ENCODE measurements at places on chromosomes 13 and 19.

- DNase-seq, result no peak
These were observed 573.8 kb upstream of the MIR17HG start for GRCh38 chr13:90773681-90774080.

- DNase-seq, result peak; percentile 71
These were observed at the start of gene DHDH for GRCh38 chr19:48933382-48933932. TSS of gene DHDH (plus strand) at chr19:48933699. CDS start at chr19:48933722, 23 bp downstream.

- no peak for DNase-seq
These were observed 310.2 kb downstream of the ZNF536 start for GRCh38 chr19:30682146-30682998.

- no peak for DNase-seq
These were observed 33.7 kb upstream of the OLFM4 start for GRCh38 chr13:52994865-52995264.

DNA sequence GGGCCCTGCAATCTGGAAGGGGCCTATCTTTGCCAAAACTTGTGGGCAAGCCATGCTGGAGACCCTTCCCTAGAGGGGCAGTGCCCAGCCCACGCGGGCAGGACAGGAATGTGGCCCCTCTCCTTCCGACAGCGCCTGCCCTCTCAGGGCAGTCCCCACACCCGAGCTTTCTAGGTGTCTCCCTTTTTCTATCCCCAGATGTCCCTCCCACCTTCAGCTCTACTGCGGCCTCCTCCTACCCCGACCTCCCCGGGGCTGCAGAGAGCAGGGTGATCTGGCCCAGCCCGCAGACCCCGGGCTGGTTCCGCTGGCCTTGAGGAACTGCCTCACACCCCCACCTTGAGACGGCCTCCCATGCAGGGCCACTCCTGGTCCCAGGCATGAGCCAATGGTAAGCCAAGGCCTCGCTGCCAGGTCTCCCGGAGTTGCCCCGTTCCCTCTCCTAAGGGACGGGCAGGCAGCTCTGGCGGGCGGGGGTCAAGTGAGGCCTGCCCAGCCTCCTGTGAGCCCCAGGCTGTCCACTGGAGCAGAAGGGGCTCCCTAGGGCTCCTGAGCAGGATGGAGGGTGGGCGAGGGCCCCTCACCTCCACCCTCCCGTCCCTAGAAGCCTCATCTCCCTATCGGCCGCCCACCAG is 39.7 kb downstream of the KLF2 start:
- DNase-seq, result no peak

DNA sequence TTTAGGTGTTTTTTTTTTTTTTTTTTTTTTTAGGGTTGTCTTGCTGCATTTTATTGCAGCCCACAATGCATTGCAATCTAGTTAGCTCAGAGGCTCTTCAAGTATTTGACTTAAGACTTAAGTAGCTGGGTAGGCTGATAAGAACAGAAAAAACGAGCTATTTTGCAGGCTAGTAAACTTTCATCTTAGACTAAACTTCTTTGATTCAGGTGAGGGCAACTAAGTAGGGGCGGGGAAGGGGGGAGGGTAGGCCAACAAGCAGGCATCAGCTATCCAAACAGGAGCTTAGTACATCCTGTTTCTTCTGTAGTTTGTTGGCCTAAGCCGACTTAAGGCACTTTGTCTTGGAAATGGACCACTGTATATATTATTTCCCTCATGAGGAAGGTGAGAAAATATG is 4.9 kb upstream of the TDRD3 start:
- DNase-seq, result no peak

DNA sequence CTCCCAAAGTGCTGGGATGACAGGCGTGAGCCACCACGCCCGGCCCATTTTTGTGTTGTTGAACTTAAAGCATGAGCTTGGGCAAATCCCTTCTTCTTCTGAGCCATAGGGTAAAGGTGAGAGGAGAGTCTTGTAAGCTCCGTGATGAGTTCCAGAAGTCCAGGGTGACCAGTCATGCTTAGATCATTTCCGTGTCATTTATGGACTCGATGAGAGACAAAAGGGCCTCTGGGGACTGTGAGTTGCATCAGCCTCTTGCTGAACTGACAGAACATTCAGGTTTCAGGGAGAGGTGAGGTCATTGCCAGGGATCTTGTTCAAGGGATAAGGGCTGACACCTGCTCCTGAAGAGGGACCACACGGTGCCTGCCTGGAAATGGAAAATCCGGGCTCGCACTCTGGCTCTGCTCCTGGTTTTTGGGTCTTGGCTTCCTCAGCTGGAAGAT is 53.6 kb downstream of the GADD45B start:
- peak; percentile 97 for DNase-seq

- DNase-seq, result no peak
These were observed 23.6 kb downstream of the LYL1 start for GRCh38 chr19:13078897-13079541.

- peak; percentile 77 for DNase-seq
These were observed 20.3 kb downstream of the ACTN4 start for GRCh38 chr19:38667661-38668171.

DNA sequence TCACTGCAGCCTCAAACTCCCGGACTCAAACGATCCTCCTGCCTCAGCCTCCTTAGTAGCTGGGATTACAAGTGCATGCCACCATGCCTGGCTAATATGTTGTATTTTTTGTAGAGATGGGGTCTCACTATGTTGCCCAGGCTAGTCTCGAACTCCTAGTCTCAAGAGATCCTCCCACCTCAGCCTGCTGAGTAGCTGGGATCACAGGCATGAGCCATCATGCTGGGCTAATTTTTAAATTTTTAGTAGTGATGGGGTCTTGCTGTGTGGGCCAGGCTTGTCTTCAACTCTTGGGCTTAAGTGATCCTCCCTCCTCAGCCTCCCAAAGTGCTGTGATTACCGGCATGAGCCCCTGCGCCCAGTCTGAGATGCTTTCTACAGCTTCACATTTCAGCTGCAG is 15.3 kb downstream of the ATCAY start:
- DNase-seq, result no peak

GRCh38 chr13:99375738-99376080 is 68.5 kb upstream of the GPR183 start:
- DNase-seq, result no peak

- no peak for DNase-seq
These were observed 29.8 kb downstream of the TSHZ3 start for GRCh38 chr19:31319465-31319864.

- DNase-seq, result no peak
These were observed 101.5 kb upstream of the FNDC3A start for GRCh38 chr13:48874165-48874564.

GRCh38 chr19:41904118-41904870 is 21.3 kb downstream of the ARHGEF1 start:
- no peak for DNase-seq

- DNase-seq, result no peak
These were observed 8.5 kb downstream of the PLEKHA4 start for GRCh38 chr19:48859711-48860572.

DNA sequence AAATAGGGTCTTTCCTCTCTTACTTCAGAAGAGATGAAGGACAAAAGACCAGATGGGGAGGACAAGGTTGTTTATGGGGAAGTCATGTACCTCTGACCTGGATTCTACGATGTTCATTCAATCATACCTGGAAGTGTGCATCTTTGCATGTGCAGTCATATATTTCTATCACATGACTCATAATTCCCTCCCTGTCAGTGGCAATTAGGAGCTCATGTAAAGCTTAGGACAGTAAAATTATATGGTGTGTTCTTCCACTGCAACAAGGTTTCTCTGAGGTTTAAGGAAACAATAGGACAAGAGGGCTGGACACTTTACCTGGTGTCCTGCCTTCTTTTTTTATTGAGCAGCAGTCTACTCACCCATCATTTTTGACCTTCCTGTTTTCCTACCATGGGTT is 19.8 kb downstream of the CEACAM7 start:
- DNase-seq, result no peak

DNA sequence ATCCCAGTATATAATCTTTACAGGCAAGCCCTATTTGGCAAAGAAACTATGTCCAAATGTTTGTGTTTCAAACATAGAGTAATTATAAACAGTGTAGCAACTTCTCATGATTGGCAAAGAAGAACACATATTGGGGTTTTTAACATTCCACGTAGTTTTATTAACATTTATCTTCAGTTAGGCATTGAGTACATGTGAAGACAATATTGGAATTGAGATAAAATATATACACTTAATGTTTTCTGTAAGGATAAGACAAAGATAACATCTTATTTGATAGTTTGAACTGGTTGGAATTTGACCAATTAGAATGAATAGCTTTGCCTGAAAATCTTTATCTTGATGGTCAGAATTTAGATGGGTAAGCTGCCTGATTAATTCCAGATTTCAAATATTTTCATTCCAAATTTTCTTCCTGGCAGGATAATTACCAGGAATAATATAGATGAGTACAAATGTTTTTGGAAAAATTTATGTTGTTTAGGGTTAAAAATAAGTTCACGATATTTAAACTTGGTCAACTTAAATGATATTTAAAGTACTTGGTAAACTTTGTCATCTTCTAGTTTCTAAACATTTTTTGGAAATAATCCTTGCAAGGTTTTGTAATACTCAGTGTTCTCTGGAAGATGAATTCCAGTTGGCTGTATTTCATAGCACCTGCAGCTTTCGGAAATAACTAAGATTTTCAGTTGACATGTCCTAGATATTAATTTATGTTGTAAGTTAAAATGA is 536.5 kb upstream of the SPRY2 start:
- no peak for DNase-seq
